ENCODE measurements at places on chromosomes 1 and 21.
A peak's percentile ranks its signal among the peaks of the same experiment; 100 is the strongest.

DNA sequence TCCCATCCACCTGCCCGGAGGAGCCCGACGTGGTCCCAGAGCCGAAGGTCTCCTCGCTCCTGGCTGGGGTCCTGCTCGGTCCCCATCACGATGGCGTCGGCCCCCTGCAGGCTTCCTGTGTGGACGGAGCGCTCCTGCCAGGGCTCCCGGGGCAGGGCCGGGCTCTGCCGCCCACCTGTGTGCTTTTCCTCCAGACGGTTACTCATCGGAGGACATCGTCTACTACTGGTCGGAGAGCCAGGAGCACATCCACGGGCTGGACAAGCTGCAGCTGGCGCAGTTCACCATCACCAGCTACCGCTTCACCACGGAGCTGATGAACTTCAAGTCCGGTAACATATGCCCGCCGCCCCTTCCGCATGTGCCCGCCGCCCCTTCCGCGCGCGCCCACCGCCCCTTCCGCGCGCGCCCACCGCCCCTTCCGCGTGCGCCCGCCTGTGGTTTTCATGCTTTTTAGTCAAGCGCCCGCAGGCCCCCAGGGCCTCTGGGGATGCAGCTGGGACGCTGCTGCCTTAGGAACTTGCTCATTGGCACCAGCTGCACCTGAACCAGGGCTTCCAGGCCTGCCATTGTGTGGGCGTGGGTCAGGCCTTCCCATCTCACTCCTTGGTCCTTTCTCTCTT is 8.9 kb downstream of the GABRD start:
- DNase-seq: no peak

- no peak for DNase-seq
Observed at GRCh38 chr21:31030367-31031106, 7.7 kb downstream of the KRTAP19-8 start.

- DNase-seq: no peak
Observed at GRCh38 chr1:108057541-108057940, 92.6 kb upstream of the VAV3 start.

DNA sequence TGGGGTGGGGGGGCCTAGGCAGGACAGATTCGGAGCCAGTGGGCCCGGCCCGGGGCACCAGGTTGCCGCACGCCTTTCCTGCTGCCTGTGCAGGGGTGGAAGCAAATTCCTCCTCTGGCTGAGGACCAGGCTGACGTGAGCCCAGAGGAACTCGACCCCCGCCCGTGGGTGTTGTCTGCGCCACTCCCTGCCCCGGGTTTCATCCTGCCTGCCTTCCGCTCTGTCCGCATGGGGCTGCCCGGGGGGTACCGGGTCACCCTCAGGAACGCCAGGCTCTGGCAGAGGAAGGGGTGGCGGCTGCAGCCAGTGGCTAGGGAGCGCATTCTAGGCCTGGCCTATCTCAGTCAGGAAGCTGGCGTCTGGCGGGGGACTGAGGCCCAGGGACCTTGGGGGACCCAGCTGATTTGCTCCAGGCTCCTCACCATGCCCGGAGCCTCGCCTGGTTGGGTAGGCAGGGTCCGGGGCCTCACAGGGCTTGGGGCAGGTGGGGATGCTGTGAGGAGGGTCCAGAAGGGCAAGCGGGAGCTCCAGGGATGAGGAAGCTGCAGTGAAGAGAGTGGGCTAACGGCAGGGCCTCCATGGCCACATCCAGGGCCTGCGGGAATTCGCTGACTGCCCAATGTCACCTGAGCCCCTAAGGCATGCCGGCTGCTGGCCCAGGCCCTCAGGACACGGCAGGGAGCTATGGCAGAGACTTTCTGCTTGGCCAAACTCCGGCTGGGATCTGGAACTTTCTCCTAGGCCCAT is 2.4 kb upstream of the IBA57 start:
- no peak for DNase-seq

GRCh38 chr1:14733048-14733778 is 134.7 kb downstream of the KAZN start:
- DNase-seq: peak; percentile 46

DNA sequence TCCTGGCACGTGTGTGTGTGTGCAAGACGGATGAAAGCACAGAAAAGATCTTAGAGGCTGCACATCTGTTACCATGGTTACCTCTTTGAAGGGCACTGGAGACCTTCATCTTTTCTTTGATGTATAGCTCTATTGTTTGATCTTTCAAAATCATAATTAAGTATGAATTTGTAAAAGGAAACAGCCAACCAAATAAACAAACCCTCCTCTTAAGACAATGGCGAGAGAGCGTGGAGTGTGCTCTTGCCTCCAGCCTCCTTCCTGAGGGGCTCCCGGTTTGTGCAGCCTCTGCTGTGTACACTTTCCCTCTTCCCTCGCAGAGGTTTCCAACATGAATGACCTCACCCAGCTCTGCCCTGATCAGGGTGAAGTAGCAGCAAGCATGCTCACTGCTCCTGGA is 27.9 kb downstream of the CACNA1S start:
- DNase-seq: no peak

DNA sequence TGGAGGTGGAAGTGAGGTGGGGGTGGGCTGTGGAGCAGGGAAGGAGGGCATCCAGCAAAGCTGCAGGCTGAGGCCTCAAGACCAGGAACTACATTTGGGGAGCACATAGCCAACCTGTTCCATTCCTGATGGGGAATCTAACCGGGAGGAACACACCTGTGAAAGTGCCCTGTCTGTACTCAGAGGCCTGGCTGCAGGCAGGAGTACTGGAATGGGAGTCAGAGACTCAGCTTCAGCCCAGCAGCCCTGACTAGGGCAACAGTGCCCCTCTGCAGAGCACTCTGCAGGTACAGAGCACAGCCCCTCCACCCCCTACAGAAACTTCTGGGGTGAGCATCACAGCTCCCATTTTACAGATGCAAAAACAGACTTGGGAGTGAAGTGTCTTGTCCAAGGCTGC is 126.4 kb downstream of the DMRTB1 start:
- no peak for DNase-seq

GRCh38 chr21:21162786-21163185 is 164.6 kb downstream of the NCAM2 start:
- DNase-seq: no peak

- peak; percentile 13 for DNase-seq
Observed at GRCh38 chr1:66648901-66649595, 103.2 kb upstream of the DYNLT5 start.

DNA sequence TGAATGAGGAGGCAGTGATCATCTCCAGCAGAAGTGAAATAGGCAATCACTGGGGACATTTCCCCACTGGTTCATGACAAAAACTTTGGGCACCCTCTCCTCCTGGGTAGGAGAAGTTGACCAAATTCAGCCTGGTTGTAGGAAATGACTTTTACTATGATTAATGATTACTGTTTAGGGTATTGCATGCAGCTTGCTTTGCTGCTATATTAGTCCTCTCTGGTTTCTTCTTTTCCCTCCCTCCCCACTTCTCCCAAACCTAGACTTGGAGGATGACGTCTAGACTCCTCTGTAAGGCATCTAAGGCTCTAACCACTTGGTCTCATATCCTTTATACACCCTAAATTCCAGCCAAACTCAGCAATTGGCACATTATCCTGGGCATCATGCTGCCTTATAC is 3.4 kb upstream of the RGS16 start:
- DNase-seq: no peak

DNA sequence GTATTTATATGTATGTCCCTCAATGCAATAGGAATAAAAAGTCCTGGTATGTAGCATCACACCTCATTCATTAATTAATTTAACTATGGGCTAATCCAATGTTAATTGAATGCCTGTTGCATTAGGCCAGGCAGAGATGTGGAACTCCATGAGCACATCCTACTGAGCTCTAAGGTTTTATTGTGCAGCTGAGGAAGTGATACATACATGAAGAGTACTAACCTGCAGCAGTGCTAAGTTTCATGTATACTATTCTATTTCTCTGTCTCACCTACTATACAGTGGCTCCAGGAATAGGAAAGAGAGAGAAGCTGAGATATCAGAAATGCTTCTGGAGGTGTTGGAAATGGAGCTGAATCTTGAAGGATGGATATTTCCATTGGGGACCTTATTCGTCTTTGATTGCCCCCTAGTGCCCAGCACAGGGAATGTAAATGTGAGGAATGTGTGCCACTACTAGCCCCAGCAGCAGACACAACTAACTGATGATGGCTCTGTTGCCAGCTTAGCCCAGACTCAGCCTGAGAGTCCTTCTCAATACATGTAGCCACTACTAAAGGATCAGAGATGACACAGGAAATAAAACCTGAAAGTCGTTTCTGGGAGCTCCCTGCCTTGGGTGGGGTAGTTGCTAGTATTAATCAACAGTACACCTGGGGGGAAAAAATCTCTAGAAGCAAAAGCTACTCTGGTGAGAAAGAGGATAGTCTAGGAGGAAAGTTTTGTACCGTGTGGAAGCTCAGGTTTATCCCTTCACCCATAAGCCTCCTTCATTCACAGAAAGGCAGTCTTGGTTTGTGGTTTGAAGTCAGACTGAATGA is 173.3 kb upstream of the FOXD3 start:
- peak; percentile 34 for DNase-seq

- DNase-seq: peak; percentile 73
Observed at GRCh38 chr1:11719313-11720032, 16.5 kb upstream of the AGTRAP start.
